ENCODE measurements at places on chromosomes 4 and X. TPM values are rescaled to one million over a fixed set of nuclear protein-coding genes. Genes with fewer than 3 reads are reported as not detected.

The EFHC2 gene
- 0.10 TPM for total RNA-seq

GRCh38 chr4:171118091-171118490, 695.1 kb upstream of the GALNTL6 start:
- no peak for DNase-seq

The SPACA5B gene
- not detected for total RNA-seq

- DNase-seq = no peak
These were observed 43.8 kb downstream of the GALNT7 start for GRCh38 chr4:173212379-173212778.

GRCh38 chrX:46758956-46759644, at the start of gene SLC9A7:
SLC9A7 (minus strand) TSS chrX:46759118; CDS start chrX:46759029, 89 bp downstream.
- DNase-seq = peak; percentile 85

The COL4A6 gene
- total RNA-seq = 0.08 TPM

DNA sequence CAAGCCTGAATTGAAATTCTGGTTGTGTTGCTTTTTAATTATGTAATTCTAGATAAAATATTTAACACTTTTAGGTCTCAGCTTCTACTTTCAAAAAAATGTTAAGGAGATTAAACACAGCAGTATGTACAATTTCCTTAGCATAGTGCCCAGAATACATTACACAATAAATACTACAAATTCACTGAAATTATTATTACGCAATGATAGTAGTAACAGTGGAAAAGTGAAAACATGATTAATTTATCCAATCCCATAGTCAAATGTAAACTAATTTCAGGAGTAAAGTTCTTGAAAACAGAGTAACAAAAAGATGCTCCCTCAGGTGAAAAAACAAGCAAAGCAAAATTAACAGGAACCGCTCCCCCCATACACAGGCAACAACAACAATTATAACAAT, 1915.4 kb downstream of the STIM2 start:
- DNase-seq = no peak

DNA sequence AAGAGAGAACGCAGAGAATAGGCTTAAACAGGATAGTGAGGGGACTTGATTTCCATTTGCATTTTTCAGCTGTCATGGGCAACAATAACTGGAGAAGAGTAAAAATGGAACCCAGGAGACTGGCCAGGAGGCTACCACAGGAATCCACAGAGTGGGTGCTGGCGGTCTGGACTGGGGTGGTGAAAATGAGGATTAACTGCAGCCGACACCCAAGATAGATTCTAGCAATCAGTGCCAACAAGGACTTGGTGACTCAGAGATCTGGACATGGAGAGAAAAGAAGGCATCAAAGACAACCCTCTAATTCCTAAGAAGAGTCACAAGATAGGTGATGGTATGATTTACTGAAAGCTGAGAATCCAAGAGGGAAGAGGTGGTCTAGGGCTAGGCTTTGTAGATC, 102.8 kb downstream of the ATP8A1 start:
- no peak for DNase-seq

- no peak for DNase-seq
These were observed 400.2 kb downstream of the MID1IP1 start for GRCh38 chrX:39201305-39201990.

DNA sequence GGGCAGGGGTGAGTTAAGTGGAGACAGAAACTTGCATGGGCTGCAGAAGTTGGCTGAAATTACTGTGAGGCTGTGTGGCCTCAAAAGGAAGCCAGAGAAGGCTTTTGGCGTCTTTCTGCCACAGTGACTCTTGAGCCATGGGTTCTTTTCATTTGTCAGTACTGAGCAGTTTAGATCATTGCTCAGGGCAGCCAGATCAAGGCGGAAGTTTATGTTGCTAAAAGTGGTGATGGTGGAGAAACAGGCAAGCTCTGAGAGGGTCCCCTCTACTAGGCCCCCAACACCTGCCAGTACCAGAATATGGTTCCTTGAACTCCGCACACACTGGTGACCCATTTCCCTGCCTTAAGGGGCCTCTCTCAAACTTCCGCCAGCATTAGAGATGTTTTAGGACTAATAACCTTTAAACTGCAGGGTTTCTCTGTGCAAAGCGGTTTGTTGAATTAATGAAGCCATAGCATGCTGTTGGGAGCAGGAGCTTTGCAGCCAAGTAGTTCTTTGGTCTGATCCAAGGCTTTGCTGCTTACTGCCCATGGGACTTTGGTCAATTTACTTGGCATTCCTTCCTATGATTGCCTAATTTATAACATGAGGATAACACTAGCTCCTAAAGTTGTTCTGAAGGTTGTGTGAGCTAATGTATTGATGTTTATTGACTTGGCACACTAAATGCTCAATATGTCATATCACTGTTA, 34.5 kb downstream of the RNF175 start:
- DNase-seq = no peak

Data from left lobe of liver (tissue), 2 donors.